HT1080 (cell line): ENCODE measurements at places on chromosomes 3 and 15. TPM values are rescaled to one million over a fixed set of nuclear protein-coding genes. Genes with fewer than 3 reads are reported as not detected.

PFN2 gene
- total RNA-seq, result 226 and 261 TPM in 2 replicates

GRCh38 chr3:35305406-35305805, 333.9 kb upstream of the ARPP21 start:
- no peak for DNase-seq

DNA sequence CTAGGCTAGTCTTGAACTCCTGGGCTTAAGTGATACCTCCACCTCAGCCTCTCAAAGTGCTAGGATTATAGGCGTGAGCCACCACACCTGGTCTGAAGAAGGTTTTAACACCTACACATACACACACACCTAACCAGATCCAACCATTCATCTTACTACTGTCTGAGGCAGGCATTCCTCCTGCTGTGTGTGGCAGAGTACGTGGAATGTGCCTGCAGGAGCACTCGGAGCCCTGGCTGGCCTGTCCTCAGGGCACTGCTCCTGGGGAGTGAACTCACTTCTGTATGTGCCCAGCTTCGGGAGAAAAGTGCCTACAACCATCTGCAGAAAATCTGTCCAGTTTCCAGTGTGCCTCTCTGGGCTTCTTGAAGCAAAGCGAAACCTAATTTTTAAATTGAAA, 58.2 kb upstream of the LIMD1 start:
- no peak for DNase-seq

GRCh38 chr3:35832140-35832571, 192.8 kb downstream of the ARPP21 start:
- no peak for DNase-seq

GRCh38 chr3:155989536-155989935, 119.1 kb downstream of the GMPS start:
- no peak for DNase-seq
